ENCODE measurements at places on chromosomes 4 and X.

- no peak for DNase-seq
These were observed 8.5 kb downstream of the ANXA5 start for GRCh38 chr4:121688261-121688660.

GRCh38 chrX:70013466-70014381 lies 36.0 kb downstream of the AWAT2 start:
- DNase-seq = no peak

DNA sequence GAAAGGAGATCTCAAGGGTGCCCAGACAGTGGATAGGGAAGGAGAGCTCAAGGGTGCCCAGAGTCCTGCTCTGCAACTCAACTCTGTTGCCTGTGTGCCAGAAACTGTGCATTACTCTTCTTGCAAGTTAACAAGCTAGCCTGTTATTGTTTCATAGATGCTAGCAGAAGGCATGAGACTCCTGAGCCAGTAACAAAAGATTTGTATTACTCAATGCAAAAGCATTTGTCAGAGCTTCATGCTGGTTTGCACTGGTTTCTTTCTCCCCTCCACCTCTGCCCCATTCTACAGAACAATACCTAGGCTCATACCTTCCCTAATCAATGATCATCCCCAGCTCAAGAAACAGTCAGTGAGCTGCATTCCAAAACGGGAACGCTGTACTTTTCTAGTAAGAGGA lies 124.5 kb upstream of the NEIL3 start:
- no peak for DNase-seq

- no peak for DNase-seq
These were observed 4.4 kb upstream of the SH3RF1 start for GRCh38 chr4:169275180-169275579.

DNA sequence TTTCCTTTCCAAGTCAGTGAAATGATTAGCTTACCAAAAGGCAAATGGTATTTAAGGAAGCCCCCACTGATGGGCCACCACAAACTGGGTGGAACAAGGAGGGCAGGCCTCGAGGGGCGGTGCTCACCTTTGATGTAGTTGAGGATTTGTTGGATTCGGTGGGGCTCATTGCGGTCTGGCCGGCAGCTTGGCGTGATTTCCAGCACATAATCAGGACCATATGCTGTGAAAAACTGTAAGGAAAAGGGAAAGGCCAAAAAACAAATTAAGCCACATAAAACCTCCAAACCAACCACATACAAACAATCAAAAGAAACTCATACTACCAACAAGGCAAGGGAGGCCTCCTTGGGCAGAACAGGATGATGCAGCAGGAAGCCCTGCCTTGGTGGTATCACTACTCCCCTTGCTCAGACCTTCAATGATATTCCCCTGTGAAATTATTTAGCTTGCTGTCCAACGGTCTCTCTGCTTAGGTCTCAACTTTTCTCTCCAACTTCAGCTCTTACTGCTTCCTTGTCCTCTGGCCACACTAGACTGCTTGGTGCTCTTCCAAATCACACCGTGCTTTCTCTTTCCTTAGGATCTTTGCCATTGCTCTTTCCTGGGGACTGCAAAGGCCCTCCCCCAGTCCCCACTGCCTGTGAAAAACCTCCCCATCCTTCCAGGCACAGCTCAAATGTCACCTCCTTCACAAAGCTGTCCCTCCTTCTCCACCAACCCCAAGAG lies 46.1 kb upstream of the CITED1 start:
- no peak for DNase-seq

- DNase-seq = no peak
These were observed 432.3 kb upstream of the ATOH1 start for GRCh38 chr4:93396272-93396671.

GRCh38 chr4:4755306-4755705 lies 104.2 kb upstream of the MSX1 start:
- no peak for DNase-seq

DNA sequence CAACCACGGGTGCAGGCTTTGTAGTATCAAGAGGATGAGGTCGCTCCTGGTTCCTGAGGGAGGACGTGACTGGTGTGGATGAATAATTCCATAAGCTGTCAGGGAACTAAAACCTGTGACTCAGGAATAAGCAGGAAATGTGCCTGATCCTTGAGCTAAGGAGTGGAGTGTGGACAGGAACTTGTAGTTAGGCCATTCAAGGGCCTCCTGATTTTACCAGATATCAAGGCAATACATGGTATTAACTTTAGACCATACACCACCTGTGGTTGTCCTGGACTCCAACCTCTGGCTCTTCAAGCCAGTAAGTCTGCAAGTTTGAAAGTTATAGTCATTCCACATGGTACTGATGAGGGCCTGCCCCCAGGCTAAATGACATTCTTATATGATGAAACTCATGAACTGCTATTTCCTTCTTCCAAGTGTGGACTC lies 12.1 kb upstream of the ING2 start:
- DNase-seq = no peak

- DNase-seq = no peak
These were observed 85.4 kb downstream of the GPRIN3 start for GRCh38 chr4:89222170-89222569.

GRCh38 chrX:114332766-114333165 lies 251.1 kb upstream of the HTR2C start:
- no peak for DNase-seq

GRCh38 chr4:13892739-13893105 lies 265.2 kb upstream of the BOD1L1 start:
- DNase-seq = no peak

DNA sequence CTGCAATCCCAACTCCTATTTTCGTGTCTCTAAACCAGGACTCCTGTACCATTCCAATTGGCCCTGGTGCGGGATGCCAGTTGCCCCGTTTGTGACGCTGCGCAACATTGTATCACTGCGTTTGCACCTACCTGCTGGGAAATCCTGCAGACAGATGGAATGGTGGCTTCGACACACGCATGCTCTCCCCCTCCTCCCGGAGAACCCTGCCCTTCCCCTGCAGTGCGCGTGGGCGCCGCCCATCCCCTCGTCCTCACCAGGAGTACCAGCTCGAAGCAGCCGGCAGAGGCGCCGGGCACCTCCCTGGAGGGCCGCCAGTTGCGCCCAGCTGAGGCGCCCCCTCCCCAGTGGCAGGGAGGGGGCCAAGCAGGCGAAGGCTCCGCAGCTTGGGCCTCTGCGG lies 1.4 kb downstream of the DGKK start:
- no peak for DNase-seq

DNA sequence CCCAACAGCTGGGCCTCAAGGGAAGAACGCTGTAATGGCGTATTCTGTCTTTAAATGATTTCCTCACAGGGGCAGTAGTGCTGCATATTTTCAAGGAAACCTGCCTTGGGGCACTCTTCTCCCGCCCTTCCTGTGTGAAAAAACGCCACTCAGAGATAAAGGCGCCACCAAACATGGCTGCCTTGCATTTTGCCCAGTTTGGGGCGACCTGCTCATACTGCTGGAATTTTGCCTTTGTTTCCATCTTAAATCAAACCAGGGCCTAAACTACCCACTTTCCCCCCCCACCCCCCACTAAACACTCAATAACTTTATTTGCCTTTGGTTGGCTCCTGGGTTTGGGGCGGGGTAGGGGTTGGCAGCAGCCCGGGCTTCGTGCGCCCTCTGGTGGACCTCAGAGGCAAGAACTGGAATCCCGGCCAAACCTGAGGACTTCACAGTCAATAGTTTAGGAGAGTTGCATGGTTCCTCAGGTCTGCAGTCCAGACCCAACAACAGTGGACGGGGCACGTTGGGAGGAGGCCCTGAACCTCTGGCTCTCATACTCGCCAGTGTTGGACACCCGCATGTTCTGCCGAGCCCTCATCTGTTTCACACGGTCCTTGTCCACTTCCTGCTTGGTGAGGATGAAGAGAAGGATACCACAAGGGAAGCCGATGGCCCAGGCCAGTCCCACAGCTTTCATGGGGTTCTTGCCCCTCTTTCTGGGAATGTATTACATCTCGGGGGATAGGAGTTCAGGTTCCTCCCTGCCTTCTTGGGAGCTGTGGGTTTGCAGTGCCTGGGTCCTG lies 220.1 kb upstream of the STK26 start:
- no peak for DNase-seq

- DNase-seq = no peak
These were observed 25.4 kb downstream of the FGFBP1 start for GRCh38 chr4:15912961-15913630.

GRCh38 chr4:118296729-118297128 lies 56.1 kb downstream of the PRSS12 start:
- DNase-seq = no peak

DNA sequence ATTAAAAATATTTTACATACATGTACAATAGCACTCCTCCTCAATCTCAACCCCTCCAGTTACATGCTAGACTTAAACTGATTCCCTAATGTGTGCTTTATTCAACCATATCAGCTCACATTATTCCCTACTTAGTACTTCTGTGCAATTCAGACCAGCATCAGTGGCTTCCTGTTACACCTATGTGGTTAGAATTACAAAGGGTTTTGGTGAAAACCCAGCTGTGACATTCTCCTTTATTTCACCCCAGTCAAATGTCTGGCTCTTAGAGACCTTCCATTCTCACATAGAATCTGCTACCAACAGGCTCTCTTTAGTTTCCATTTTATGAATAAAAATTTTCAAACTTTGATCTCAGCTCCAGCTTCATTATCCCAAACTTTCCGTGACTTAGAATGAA lies 85.2 kb upstream of the SLC7A11 start:
- no peak for DNase-seq

GRCh38 chrX:53716328-53717088 lies 30.0 kb upstream of the HUWE1 start:
- DNase-seq = no peak

GRCh38 chrX:16885628-16886027 lies 15.5 kb upstream of the RBBP7 start:
- DNase-seq = no peak

GRCh38 chr4:160835789-160836188 lies 1328.0 kb downstream of the FSTL5 start:
- DNase-seq = no peak

DNA sequence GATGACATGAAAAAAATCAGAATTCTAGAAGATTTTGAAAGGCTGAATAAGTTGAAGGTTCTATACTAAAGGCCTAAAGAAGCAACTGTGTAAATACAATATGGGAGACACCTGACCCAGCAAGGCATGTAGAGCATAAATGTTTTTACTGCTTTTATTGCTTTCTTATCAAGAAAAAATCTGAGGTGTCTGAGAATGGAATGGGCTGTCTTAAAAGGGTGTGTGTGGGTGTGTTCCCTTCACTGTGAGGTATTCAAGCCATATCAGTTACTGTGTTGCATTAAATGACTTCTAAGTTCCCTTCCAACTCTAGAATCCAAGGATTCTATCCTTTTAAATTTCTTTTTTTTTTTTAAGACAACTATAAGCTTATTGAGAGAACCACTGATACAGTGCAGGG lies 15.7 kb downstream of the ATP8A1 start:
- no peak for DNase-seq

DNA sequence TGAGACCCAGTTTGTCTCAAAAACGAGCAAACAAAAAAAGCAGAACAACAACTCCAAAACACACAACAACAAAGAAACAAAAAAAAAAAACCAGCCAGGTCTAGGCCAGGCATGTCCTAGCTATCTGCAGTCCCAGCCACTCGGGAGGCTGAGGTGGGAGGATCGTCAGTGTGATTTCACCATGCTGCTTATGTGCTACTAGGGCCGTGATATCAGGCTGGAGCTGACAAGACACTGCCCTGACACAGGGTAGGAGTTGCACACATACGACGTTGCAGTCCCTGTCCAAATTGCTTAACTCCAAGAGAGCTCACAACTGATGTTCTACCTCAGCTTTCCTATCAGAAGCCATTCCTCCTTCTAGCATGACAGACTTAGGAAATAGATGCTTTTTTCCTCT lies 204.9 kb downstream of the AASDH start:
- no peak for DNase-seq

DNA sequence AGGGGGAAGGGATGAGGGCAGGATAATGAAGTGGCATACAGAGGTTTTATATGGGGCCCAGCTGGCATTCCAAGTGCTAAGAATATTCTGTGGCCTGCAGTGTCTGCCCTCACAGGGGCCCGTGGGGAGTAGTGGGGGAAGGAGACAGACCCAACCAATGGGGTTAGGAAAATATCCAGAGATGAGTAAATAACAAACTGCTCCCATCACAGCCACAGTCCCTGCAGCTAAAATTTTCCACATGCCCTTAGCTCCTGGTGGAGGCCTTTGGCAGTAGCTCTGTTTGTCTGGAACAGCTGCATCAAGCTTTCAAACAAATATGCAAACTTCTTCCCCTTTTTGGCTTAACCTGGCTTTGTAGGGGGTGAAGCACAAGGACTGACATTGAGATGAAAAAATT lies 3.1 kb downstream of the SRPX2 start:
- no peak for DNase-seq

DNA sequence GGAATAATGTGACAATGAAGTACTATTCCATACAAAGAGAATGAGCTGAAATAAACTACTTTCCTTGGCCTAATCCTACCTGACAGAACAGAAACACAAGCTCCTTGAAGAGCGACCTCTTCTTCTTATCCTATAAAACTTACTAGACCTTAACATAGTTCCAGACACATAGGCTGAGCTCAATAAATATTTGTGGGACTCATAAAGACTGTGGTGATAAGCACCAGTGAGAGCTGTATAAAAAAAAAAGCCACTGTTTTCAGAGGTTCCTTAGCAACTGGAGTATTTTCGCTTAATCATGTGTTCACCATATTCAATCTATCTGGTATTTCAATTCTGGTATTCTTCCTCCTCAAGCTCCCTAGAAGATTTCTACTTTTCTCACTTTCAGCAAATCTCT lies 1129.6 kb downstream of the STPG2 start:
- DNase-seq = no peak

- DNase-seq = no peak
These were observed 96.1 kb upstream of the VCX start for GRCh38 chrX:7746856-7747255.

DNA sequence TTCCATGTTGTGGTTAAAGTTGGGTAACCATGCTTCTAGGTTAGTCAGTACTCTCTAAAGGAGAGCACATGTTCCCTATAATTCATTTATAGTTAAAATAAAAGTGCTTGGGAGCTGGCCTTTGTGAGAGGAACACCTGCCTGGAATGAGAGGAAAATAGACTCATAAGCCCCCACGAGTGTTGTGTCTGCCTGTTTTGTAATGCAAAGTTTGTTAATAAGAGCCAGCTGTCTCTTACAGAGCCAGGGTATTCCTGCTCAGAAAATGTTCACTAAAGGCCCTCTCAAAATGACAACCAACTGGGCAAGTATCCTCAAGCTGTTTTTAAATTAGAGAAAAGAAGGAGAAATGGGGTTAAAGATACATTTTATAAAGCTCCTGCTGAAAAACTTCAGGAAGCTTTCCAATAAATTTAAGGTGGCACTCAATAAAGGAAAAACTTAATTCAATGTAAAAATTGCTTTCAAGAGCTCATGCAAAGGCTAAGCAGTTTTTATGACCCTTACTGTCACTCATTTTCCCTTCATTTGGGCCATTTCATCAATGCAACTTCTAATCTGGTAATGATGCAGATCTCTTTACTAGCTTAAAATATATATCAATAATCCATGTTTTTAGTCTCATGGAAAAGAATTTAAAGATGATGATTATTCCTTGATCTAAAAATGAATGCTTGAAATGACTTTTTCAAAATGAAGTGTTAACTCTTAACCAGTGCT lies 793.6 kb downstream of the STPG2 start:
- no peak for DNase-seq

GRCh38 chrX:123339221-123339905 lies 155.3 kb downstream of the GRIA3 start:
- no peak for DNase-seq

All from GM18507 (cell line).